ENCODE measurements at places on chromosomes 2 and 18.

- DNase-seq: no peak
These were observed 479.3 kb upstream of the HS6ST1 start for GRCh38 chr2:128797937-128798336.

DNA sequence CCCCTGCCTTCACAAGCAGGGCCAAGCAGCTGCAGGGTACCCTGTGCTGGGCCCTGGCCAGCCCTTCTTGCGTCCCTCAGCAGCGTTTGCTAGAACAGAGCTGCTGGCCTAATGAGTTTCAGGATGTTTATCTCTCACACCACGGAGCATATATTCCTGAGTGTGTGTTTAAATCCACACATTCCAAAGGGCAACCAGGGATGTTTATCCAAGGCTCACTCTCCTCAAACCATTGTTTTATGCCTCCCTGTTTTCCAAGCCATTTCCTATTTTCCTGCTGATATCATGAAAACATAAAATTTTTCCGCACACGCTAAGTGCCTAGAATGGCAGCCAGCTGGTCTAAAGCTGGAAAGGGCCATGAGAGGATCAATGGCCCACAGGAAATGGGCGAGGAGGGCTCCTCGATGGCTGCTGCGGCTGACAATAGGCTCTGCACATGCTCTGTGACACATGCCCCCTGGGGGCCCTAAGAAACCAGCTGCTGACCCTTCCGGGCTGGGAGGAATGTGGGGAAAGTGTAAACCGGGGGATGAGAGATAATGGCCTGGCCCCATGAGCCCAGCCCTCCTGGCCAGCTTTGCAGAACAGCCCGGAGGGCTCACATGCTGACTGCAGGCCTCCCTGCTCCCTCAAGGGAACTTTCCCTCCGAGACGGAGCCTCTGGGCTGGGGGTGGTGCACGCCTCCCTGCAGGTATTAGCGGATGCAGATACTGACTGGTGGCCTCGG is 194.0 kb downstream of the NDUFA10 start:
- DNase-seq: no peak

- DNase-seq: no peak
These were observed 60.3 kb downstream of the PIAS2 start for GRCh38 chr18:46856973-46857372.

- no peak for DNase-seq
These were observed 3.5 kb downstream of the FARP2 start for GRCh38 chr2:241359481-241360045.

- DNase-seq: no peak
These were observed 355.1 kb downstream of the EN1 start for GRCh38 chr2:118492335-118492734.

DNA sequence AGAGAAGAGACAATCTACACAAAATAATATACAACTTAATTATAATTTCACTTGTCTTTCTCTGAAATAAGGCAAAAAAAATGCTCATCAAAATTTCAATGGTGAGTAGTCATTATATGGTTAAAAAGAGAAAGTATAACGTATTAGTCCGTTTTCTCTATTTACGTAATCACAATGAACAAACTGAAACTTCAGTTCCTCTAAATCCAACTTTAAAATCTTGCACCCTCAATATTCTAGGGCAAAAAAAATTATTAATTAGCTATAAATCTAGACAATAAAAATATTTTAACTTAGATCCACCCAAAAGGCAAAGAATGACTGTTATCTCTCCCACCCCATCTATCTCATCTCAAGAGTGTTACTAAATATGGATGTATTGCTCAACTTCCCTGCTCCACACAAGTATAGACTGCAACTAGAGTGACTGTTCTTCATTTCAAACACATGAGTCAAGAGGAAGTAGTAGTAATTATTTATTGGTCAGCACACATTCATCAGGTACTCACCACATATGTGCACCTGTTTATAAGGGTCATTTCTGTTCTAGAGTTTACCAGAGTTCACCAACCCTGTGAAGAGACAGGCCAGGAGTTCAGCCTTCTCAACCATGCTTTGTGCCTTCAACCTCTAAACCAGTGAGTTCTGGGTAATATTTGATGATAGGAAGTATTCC is 36.4 kb downstream of the STK39 start:
- no peak for DNase-seq

DNA sequence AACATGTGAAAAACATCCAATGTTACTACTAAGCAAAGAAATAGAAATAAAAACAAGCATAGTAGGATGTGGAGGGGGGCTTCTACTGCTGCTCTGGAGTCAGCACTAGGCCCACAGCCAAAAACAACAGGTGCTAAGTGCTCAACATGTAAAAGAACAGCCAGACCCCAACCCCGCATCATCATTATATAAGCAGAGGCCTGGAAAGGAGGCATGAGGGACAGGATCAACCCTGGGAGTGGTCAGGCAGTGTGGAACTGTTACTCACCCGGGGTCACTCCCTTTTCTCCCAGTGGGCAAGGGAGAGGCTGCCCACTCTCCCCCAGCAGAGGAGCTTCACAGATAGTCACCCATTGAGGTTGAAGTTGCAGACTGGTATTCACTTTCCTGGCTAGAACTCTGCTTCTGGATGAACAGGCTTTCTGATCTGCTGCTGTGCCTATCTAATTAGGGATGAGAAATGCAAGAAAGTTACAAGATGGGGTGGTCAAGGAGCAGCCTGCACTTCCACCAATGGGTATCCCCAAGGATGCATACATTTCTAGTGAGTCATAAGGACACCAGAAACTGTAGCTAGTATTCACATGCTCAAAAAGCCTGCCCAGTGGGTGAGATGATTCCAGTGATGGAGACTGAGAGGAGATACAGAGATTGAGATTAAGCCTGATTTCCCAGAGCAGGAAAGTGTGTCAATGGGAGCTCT is 480.1 kb upstream of the TCF4 start:
- no peak for DNase-seq

GRCh38 chr2:177026253-177026652 is 186.3 kb upstream of the HNRNPA3 start:
- no peak for DNase-seq

GRCh38 chr2:28638102-28638501 is 113.5 kb upstream of the PPP1CB start:
- no peak for DNase-seq

GRCh38 chr2:240213476-240214421 is 73.3 kb upstream of the OTOS start:
- no peak for DNase-seq

- no peak for DNase-seq
These were observed 190.1 kb downstream of the RAD51AP2 start for GRCh38 chr2:17328161-17328560.

DNA sequence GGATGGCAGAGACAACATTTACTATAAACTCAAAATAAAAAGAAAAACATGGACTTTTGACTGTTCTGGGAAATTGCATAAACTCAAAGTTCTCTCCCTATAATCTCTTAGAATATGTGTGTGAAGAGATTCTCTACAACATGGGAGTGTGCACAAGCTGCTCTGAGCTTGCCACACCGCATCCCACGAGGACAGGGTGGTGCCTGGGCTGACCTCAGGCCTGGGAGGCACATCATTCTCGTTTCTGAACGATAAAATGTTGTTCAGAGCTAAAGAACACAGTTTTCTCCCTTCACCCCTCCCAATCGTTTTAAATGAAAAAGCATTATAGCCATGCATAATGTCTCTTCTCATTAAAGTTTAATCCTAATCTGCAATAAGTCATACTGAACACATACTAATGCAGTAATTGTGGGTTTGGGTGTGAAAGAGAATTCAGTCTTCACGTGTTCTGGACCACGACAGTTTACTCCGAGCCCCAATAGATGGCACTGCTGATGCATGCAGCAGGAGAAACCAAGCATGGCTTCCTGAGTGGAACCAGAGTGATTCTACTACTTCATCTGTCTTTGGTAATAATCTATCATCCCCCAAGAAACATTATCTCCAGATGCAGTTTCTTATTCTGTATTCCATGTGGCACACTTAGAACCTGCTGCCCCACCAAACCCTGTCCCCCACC is 46.9 kb upstream of the LAMA1 start:
- no peak for DNase-seq

DNA sequence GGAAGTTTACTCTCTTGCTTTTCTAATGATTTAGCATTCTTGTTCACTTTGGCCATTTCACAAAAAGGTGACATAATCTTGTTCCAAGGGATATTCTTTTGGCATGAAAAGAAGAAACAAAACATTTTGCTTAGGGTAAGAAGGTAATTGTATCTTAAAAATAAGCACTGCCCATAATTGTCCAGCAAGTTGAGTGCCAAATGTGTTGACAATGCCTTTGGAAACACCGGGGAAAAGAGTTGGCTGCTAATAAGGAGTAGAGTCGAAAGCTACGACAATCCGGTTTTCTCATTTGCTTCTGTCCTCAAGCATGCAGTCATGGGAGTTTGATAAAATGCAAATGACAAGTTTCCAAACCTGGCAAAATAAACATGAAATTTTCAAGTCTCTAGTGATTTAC is 27.3 kb downstream of the ITGAV start:
- no peak for DNase-seq

DNA sequence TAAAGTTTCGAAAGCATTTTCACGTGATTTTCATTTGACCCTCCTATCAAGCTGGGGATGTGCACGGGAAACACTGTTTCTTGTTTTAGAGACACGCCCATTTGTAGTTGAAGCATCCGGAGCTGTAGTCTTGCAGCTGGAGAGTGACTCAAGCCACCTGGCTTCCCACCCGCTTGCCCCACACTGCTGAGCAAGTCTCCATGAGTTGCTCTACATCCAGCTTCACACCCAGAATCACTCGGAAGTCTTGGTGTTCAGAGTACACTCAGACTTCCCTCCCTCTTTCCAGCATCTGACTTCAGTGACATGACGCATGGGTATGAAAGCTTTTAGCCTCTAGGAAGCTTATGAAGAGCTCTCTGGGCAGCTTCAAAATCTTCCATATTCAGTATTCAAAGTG is 262.4 kb downstream of the NBAS start:
- DNase-seq: no peak

- no peak for DNase-seq
These were observed 15.3 kb upstream of the PTPN4 start for GRCh38 chr2:119744335-119744939.

- no peak for DNase-seq
These were observed 92.8 kb downstream of the NFATC1 start for GRCh38 chr18:79488311-79489050.

- no peak for DNase-seq
These were observed 481 bp downstream of the SLC30A6 start for GRCh38 chr2:32166115-32166574.

- DNase-seq: no peak
These were observed 56.1 kb upstream of the POLE4 start for GRCh38 chr2:74902281-74902860.

DNA sequence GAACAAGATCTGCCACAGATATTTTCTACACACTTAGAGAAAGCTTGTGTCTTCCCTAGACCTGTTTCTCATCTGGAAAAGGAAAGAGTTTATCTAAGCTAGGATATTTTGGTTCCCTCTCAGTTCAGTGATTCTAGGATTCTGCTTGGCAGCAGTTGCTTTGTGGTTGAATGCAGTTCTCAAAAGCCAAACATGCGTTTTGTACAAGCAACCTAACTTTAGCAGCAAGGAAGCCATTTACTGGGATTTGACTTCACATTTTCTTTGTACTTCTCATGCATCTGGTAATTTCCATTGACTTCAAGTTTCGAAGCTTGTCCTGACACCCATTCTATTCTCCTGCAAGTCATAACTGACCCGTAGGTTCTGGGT is 33.3 kb downstream of the VSNL1 start:
- DNase-seq: no peak

DNA sequence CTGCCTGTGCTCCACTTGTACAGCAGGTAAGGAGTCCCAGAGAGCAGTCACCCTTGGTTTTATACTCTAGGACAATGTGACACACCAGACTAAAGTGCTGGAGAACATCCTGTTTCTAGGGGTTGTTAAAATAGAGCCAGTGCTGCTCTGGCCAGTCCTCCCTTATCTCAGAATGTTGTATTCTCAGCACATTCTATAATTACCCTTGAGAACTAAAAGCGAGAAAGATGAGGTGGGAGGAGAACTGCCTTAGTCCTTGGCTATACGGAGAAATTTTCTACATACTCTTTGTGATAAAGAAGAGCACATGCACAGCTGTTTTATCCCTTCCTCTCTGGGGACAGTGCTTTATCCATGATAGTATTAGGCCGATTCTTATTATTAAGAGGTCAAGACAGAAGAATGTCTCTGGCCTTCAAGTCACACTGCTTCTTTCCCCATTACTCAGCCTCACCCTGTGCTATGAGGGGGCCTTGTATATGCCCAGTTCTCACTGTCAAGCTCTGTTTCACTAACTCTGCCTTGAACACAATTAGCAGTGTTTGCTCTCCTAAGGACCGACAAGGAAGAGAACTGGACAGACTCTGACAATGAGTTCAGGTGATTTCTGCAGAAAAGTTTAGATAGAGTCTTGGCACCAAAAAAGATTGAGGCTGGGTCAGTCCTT is 385.8 kb downstream of the TRIB2 start:
- no peak for DNase-seq

DNA sequence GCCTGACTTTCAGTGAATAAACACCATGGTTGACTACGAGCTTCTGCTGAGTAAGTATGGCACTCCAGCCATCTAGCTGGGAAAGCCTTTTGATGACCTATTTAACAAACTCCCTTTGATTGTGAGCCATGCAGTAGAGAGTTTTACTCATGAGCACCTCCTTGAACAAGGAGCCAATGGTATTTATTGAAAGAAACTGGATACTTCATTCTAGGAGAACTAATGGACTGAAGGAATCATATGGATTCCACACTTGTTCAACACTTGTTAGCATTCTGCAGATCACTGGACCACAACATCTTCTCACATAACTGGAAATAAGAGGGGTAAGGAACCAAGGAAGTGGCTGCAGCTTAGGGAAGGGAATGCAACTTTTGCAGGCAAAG is 320.9 kb upstream of the ETAA1 start:
- DNase-seq: no peak

GRCh38 chr2:231633241-231633976 is 40.7 kb downstream of the TEX44 start:
- no peak for DNase-seq

DNA sequence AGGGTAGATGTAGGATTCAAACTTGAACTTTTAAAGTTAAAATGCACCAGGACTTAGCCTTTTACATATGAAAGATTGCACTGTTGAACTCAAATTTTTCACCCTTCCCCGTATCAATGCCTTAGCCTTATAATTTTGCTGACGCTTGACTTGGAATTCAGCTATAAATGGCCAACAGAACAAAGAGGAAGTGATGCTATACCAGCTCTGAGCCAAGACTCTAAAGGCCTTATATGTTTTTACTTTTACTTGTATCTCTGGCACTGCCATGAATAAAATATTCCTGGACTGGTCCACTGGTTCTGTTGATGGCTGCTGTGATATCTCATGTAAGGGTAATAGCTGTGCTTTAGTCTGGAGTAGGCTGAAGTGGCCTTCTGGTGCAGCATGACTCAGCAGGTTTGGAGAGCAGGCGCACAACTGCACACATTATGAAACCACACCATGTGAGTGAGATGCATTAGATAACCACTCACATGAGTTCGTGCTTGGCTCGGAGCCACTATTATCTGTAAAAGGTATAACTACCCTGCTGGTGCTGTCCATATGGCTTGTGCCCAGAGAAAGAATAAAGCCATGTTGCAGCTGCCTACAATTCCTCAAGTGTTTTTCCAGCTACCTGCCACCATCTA is 8.4 kb upstream of the IER3IP1 start:
- DNase-seq: no peak

- DNase-seq: no peak
These were observed 49.4 kb upstream of the MCFD2 start for GRCh38 chr2:46964835-46965560.
